ENCODE measurements at places on chromosomes 12 and 14. TPM values are rescaled to one million over a fixed set of nuclear protein-coding genes. Genes with fewer than 3 reads are reported as not detected.

The TECPR2 gene
- total RNA-seq: 3.0 TPM

The RTN1 gene
- not detected for total RNA-seq

The TMTC1 gene
- 0.13 TPM for total RNA-seq

- no peak for DNase-seq
These were observed 122.8 kb upstream of the RTL1 start for GRCh38 chr14:101026341-101026740.

The EPYC gene
- not detected for total RNA-seq

DNA sequence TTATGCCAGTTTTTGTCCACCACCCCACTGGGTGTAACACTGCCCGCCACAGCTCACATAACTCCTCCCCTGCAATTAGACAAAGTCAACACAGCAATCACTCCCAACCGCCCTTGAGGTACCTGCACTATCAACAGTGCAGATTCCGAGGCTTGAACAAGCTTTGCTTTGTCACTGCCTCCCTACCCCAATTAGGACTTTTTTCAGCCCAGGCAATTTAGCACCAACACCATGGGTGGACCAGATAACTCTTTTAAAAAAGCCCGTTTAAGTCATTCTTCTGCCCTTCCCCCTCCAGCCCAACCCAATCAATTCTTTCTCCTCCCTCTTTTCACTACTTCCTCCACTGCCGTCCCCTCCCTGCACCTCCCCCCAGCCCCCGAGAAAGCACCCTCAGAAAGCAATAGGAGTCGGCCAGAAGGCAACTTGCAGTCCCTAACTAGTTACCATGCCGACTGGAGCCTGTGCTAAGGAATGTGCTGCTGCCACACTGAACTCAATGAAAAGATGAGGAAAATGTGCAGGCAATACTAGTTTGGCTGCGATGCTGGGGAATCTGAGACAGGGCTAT, 45.7 kb upstream of the OTX2 start:
- no peak for DNase-seq

The FAM181A gene
- total RNA-seq: not detected

The CAPZA3 gene
- not detected for total RNA-seq

The PGF gene
- total RNA-seq: 0.44 TPM

DNA sequence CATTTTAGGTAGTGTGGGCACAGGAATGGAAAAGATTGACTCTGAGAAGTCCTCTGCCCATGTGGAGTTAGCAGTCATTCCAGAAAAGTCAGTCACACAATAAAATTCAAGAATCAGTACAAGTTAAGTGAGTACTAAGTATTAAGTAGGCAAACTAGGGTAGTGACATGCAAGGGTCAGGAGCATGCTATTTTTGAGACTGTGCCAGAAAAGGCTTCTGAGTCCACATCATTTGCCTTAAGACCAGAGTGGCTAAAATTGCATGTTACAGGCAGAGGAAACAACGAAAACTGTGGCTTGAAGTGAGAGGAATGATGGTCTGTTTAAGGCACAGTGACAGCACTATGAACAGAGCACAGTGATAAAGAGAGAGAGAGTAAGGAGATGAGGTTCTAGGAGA, 108.9 kb downstream of the SLC6A15 start:
- no peak for DNase-seq

The CYP46A1 gene
- not detected for total RNA-seq

The RPL36AL gene
- 139 TPM for total RNA-seq

GRCh38 chr14:68268197-68268596, 448.6 kb downstream of the RAD51B start:
- DNase-seq: no peak

- no peak for DNase-seq
These were observed 165.7 kb upstream of the FKBP4 start for GRCh38 chr12:2629051-2629450.
